Effector memory CD8-positive, alpha-beta T cell (primary cell): ENCODE measurements at places on chromosomes 12 and 14.

GRCh38 chr14:68306265-68306933 lies 486.5 kb downstream of the ZFP36L1 start:
- H3K36me3 ChIP-seq: no peaks in the 10 kb centered on the region
- no peak overlapping the region for H3K27ac ChIP-seq
- H3K4me3 ChIP-seq: no peak overlapping the region
- no peaks in the 10 kb centered on the region for H3K4me1 ChIP-seq

DNA sequence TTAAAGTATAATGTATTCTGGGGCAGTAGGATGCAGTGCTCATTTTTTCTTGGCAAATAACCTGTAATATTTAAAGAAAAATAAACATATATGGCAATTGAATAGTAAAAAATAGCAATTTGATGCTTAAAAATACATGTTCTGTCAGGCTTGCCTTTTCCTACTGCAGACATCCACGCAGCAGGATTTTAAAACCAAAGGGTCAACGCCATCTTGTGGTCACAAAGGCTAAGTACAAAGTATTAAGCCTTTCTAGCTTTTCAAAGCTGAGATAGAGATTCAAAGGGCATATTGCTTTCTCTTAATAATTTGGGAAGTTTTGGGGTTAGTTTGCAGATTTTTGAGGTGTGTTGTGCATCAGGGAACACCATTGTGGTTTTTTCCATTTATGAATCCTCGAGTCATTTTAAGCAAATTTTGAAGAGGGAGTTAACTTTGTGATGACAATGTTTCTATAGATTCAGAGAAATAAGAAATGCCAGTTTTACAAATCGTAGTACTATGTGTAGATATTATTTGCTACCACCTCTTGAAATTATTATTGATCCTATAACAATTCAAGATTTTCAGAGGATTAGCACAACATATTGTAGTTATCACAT lies 4.7 kb upstream of the CCER1 start:
- DNase-seq: no peak
- H3K27ac ChIP-seq: no peak overlapping the region

DNA sequence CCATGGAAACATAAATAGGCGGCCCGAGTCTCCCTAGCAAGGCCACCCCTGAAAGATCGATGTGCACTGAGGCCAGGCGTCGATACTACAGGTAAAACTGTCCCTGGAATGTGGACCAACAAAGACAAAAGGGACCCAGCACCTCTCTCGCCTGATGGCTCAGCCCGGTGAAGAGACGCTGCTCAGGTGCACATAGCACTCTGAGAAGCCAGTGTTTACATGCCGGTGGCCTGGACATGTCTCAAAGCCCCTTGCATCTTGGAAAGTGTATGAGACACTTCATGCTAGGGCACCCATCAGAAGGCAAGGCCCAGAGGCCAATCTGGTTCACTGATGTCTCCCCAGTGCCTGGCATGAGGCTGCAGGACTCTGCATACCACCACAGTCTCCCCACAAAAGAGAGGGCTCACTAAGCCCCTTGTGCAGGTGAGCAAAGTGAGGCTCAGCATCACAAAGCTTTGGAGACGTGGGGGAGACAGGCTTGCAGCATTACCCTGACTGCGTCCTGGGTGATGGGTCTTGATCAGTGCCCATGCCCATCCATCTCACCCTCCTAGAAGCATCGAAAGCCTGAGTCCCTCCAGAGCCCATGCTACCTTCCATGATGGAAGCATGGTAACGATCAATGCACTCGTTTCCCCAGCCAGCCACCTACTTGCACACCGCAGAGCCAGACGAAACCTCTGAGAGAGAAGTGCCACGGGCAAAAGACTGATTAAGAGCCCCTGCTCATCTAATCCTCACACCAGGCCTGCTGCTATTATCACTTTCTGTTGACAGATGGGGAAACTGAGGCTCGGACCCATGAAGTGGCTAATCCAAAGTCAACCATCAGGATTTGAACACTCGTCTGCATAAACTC lies 16.1 kb downstream of the BCL11B start:
- no peak for DNase-seq
- no peaks in the 10 kb centered on the region for H3K27me3 ChIP-seq
- peaks cover 81% of the 10 kb centered on the region for H3K4me1 ChIP-seq
- peak overlapping the region; percentile 99 for H3K27ac ChIP-seq

DNA sequence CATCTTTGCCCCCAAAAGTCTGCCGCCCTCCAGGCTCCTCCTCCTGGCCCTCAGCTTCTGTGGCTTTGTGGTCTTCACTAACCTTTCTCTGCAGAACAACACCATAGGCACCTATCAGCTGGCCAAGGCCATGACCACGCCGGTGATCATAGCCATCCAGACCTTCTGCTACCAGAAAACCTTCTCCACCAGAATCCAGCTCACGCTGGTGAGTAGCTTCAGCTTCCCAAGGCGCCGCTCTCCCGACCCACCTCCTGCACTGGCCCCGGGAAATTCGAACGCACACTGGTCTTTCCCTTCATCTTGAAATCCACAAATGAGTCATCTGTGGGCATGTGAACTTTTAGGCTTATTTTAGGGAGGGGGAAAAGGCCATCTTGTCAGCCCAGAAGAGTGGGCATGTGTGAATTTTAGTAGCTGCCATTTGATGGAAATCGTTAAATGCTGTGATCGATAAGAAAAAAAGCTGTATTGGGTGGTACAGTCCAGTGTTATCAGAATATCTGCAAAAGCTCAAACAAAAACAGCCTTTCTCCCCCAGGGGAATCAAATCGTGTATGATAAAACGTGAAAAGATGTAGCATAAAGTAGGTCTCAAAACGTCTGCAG lies 700 bp downstream of the SLC35E3 start:
- H3K27me3 ChIP-seq: no peaks in the 10 kb centered on the region
- H3K4me1 ChIP-seq: peaks cover 28% of the 10 kb centered on the region
- peak overlapping the region; percentile 95 for H3K4me3 ChIP-seq
- H3K27ac ChIP-seq: peak overlapping the region; percentile 92
- peaks cover 14% of the 10 kb centered on the region for H3K36me3 ChIP-seq

GRCh38 chr14:101476916-101477553 lies 84.3 kb upstream of the DIO3 start:
- H3K4me1 ChIP-seq: no peaks in the 10 kb centered on the region
- DNase-seq: no peak
- no peak overlapping the region for H3K4me3 ChIP-seq
- H3K36me3 ChIP-seq: no peaks in the 10 kb centered on the region
